ENCODE measurements at places on chromosomes 12 and 14.

DNA sequence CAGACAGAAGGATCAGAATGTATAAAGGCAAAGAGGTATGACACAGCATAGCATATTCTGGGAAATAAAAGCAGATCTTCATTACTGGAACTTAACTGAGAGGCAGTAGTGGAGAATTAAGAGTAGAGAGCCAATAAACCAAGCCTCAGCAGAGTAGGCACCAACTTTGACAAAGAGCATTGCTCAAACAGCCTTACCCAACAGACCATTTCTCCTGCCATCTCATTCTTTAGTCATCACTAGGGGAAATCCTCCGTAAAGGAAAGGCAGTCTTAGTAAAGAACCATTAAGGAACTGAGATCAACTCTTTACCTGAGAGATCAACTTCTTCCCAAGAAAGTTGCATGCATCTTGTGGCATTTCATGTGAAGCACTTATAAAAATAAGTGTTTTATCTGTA lies 36.6 kb downstream of the SENP1 start:
- no peak overlapping the region for H3K27ac ChIP-seq
- no peaks in the 10 kb centered on the region for H3K27me3 ChIP-seq
- peaks cover 52% of the 10 kb centered on the region for H3K36me3 ChIP-seq
- no peak overlapping the region for H3K4me3 ChIP-seq
- no peaks in the 10 kb centered on the region for H3K4me1 ChIP-seq
- DNase-seq, result no peak

GRCh38 chr12:120167529-120168095 lies 26.9 kb downstream of the GCN1 start:
- no peaks in the 10 kb centered on the region for H3K27me3 ChIP-seq
- no peaks in the 10 kb centered on the region for H3K4me1 ChIP-seq
- no peak overlapping the region for H3K4me3 ChIP-seq
- no peak overlapping the region for H3K27ac ChIP-seq

DNA sequence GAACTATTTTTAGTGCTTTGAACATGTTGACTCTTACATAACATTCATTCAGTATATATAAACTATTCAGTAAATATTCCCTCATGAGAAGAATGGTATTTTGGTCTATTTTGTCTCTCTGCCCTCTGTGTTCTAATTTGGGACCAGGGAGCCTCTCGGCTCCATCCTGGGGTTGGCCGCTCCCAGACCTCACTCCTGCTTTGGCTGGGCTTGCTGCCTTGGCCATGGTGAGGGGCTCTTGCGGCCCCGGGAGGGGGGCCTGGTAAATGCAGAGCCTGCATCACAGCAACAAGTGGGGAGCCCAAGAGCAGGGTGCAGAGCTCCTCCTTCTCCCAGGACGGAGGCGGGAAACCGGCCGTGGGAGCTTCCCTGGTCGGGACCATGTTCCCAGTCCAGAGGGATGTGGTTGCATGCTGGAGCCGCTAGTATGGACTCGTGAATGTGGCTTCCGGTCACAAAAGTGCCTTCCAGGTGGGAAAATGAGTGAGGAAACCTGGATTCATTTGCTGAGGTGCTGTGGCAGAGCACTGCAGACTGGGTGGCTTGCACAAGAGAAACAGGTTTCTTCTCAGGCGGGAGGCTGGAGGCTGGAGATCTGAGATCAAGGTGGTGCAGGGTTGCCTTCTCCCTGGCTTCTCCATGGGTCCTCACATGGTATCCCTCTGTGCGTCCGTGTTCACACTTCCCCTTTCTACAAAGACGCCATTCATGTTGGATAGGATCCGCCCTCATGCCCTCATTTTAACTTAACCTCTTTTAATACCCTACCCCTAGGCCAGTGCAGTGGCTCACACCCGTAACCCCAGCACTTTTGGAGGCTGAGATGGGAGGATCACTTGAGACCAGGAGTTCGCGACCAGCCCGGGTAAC lies 250.2 kb downstream of the CACNA1C start:
- H3K36me3 ChIP-seq, result no peaks in the 10 kb centered on the region
- peak overlapping the region; percentile 55 for H3K27ac ChIP-seq
- H3K27me3 ChIP-seq, result no peaks in the 10 kb centered on the region

DNA sequence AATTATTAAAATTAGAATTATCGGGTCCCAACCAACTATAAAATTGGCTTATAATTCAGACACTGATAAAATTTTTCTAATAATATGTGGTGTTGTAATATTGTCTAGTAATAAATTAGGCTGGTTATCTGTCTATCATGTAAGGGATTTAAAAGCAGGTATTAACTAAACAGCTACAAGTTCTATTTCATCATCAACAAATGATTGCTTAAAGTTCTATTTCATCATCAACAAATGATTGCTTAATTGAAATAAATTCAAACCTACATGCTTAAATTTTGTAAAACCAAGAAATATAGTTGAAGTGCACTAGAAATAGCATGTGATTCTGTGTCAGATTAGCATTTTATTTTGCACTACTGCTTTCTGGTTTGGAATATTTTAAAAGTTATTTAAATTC lies 34.1 kb downstream of the SLCO1A2 start:
- H3K27me3 ChIP-seq, result no peaks in the 10 kb centered on the region
- H3K4me1 ChIP-seq, result no peaks in the 10 kb centered on the region
- H3K36me3 ChIP-seq, result no peaks in the 10 kb centered on the region

DNA sequence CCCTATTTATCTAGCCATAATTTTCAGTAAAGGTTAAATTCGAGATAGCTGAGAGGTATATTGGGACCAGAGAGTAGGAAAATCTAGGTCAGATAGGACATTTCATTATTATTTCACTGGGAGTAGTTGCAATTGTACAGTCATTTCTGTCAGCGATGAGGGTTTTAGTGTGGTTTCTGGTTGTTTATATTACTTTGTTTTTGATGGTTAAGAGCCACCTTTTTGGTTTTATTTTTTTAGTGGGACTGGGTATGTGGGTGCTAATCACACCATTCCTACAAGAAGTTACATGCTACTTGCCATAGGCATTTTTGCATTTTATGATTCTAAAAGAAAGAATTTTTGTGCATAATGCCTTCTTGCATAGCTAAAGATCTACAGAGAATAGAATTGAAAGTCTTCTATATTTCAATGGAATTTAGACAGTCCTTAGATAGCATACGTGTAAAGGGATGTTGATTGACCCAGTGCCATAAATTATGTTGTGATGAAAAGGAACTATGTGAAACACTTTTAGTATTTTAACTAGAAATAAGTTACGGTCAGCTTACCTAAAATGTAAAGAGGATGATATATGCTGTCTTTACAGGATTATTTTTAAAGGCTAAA lies 85.2 kb downstream of the KTN1 start:
- no peak for DNase-seq
- H3K27me3 ChIP-seq, result no peaks in the 10 kb centered on the region
- H3K4me1 ChIP-seq, result no peaks in the 10 kb centered on the region
- peaks cover 39% of the 10 kb centered on the region for H3K36me3 ChIP-seq
- no peak overlapping the region for H3K27ac ChIP-seq

DNA sequence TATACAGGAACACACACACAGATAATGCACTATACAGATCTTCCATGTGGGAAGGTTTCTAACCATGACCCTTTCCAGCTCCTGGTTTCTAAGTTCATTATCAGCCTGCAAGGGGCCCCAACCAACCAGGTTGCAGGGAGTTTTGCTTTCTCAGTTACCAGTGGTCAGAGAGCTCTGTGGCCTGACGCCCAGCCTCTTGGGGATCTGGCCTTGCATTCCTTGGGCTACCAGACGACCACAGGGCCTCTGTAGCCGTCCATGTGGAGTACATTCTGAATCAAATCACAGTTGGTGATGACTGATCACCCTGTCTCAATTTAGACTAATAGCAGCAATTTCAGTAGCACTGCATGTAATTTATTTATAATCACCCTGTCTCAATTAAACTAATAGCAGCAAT lies 47.5 kb downstream of the PAH start:
- no peak overlapping the region for H3K4me3 ChIP-seq
- no peaks in the 10 kb centered on the region for H3K27me3 ChIP-seq
- DNase-seq, result no peak
- no peak overlapping the region for H3K27ac ChIP-seq

- H3K27me3 ChIP-seq, result no peaks in the 10 kb centered on the region
- H3K4me3 ChIP-seq, result no peak overlapping the region
- H3K36me3 ChIP-seq, result no peaks in the 10 kb centered on the region
- H3K4me1 ChIP-seq, result peaks cover 4% of the 10 kb centered on the region
- no peak overlapping the region for H3K27ac ChIP-seq
Measured at GRCh38 chr12:105522166-105522825, 191.8 kb downstream of the C12orf75 start.

GRCh38 chr12:39272871-39273655 lies 169.9 kb downstream of the KIF21A start:
- no peak for DNase-seq
- no peak overlapping the region for H3K27ac ChIP-seq
- no peaks in the 10 kb centered on the region for H3K27me3 ChIP-seq
- no peaks in the 10 kb centered on the region for H3K4me1 ChIP-seq

DNA sequence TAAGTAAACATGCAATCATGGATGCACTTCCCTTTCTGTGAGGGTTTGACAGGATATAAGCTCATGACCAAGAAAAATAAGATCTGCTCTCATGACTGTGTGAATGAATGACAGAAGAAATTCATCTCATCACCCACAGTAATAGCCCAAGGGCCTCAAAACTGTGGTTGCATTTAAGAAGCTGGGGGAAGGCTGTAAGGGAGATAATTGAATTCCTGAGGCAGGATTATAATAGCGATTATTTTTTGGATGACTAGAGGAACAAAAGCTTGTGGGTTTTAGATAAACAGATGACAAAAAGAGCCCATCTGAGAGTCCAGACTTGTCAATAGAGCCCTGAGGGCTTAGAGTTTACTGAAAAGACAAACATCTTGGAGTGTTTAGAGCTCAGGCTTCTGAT lies 161.2 kb downstream of the NTF3 start:
- no peak overlapping the region for H3K27ac ChIP-seq
- no peak overlapping the region for H3K4me3 ChIP-seq
- no peak for DNase-seq
- no peaks in the 10 kb centered on the region for H3K27me3 ChIP-seq
- H3K36me3 ChIP-seq, result no peaks in the 10 kb centered on the region

DNA sequence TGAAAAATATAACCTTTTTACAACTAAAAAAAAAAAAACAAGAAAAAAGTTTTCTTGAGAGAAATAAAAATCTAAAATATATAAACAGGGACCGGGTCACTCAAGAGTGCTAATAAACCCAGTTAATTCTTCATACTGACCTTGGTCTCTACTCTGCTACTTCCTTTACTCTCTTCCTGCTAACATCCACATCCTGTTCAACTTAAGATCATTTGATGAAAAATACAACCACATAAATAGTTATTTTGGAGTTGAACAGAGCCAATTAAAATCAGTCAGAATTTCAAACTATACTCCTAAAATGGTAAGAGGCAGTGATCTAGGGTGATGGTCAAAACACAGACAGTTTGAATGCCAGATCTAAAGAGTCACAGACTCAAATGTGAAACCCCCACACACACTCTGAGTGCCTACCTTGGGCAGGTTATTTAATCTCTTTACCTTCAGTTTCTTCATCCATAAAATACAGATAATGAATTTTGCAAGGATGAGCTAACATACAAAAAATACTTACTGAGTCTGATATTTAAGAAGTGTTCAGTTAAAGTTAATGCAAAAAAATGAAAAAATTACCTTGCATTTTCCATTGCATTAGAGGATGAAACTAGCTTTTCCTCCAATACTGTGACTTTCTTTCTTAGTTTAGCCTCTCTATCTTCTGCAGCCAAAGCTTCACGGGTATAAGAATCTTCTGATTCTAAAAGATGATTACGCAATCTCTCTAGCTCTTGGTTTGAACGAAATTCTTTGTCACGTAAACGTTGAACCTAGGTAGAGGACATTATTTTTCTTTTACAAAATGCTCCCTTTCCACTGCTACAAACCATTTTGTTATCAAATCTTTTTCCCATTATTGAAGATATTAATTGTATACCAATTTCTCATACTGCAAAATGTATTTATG lies 40.9 kb downstream of the TRIP11 start:
- no peak for DNase-seq
- no peak overlapping the region for H3K27ac ChIP-seq
- H3K27me3 ChIP-seq, result no peaks in the 10 kb centered on the region
- peaks cover 26% of the 10 kb centered on the region for H3K4me1 ChIP-seq
- no peak overlapping the region for H3K4me3 ChIP-seq
- H3K36me3 ChIP-seq, result peaks cover 43% of the 10 kb centered on the region

- DNase-seq, result no peak
- H3K27ac ChIP-seq, result peak overlapping the region; percentile 84
- no peak overlapping the region for H3K4me3 ChIP-seq
Measured at GRCh38 chr14:74593241-74593953, 18.6 kb downstream of the LTBP2 start.

DNA sequence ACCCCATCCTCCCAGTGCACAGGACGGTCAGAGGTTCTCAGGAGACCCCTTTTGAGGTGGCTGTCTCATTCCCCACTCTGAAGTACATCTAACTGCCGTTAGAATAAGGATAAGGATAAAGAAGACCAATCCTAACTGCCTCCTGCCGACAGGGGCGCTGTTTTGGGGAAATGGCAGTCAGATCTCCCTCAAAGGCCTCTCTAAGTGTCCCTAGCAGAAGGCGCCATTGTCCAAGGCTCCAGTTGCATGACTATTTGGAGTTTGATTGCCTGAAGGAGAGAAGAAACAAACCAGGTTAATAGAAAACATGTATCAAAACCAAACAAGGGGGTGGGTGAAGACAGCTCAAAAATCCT lies 29.1 kb upstream of the KLRB1 start:
- DNase-seq, result no peak
- H3K27me3 ChIP-seq, result no peaks in the 10 kb centered on the region
- H3K4me3 ChIP-seq, result no peak overlapping the region

GRCh38 chr12:99476956-99477355 lies 170.6 kb upstream of the GARIN6 start:
- no peak for DNase-seq
- H3K36me3 ChIP-seq, result no peaks in the 10 kb centered on the region
- H3K27ac ChIP-seq, result no peak overlapping the region
- H3K4me1 ChIP-seq, result no peaks in the 10 kb centered on the region

GRCh38 chr12:76936275-76937193 lies 57.7 kb upstream of the CSRP2 start:
- no peak for DNase-seq
- no peaks in the 10 kb centered on the region for H3K36me3 ChIP-seq

- H3K4me3 ChIP-seq, result no peak overlapping the region
- no peak overlapping the region for H3K27ac ChIP-seq
- no peaks in the 10 kb centered on the region for H3K4me1 ChIP-seq
- DNase-seq, result no peak
- no peaks in the 10 kb centered on the region for H3K36me3 ChIP-seq
Measured at GRCh38 chr12:5063149-5063548, 19.5 kb downstream of the KCNA5 start.

DNA sequence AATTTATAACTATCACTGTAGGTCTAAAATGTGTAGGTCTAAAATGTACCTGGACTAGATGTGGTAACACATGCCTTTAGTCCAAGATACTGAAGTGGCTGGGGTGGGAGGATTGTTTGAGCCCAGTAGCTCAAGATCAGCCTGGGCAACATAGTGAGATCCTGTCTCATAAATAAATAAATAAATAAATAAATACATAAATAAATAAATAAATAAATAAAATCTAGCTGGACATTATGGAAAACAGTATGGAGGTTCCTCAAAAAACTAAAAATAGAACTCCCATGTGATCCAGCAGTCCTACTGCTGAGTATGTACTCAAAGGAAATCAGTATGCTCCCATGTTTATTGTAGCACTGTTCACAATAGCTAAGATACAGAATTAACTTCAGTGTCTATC lies 24.0 kb downstream of the PDE3A start:
- H3K27me3 ChIP-seq, result no peaks in the 10 kb centered on the region
- no peak overlapping the region for H3K27ac ChIP-seq
- peaks cover 11% of the 10 kb centered on the region for H3K4me1 ChIP-seq
- no peaks in the 10 kb centered on the region for H3K36me3 ChIP-seq
- no peak for DNase-seq
- H3K4me3 ChIP-seq, result no peak overlapping the region

Data from stomach (tissue), 19 donors.